K562 (cell line): ENCODE measurements at places on chromosomes 7 and 10.

DNA sequence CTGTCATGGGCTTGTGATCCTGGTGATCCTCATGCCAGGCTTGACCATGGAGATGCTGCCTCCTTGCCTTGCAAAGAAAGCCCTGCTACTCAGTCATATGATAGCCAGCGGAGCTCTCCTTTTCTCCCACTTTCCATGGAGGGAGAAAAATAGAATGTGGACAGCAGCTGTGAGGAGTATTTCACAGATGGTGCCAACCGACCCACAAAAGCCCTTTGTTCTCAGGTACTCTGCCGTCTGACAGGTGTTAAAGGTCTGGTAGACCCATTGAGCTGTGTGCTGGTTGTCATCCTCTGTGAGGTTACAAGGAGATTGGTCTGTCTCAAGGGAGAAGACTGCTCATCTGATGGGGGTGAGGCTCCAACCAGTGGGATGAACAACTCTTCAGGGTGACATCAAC lies 29.5 kb upstream of the COBL start:
- no peak for DNase-seq

GRCh38 chr7:114026486-114027089 lies 107.8 kb upstream of the PPP1R3A start:
- peak; percentile 60 for DNase-seq

DNA sequence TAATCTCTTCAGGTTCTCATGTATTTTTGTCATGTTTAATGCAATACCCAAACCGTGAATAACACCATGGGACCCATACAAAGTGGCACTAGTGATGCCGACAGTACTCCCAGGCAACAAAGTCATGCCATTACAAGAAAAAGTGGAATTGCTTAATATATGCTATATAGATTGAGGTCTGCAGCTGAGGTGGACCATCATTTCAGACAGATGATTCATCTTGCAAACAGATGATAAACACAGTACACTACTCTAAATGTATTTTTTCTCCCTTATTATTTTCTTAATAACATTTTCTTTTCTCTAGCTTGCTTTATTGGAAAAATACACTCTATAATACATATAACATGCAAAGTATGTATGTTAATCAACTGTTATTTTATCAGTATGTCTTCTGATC lies 14.6 kb upstream of the PCDH15 start:
- no peak for DNase-seq

GRCh38 chr10:48887982-48888381 lies 51.7 kb downstream of the LRRC18 start:
- DNase-seq, result no peak

DNA sequence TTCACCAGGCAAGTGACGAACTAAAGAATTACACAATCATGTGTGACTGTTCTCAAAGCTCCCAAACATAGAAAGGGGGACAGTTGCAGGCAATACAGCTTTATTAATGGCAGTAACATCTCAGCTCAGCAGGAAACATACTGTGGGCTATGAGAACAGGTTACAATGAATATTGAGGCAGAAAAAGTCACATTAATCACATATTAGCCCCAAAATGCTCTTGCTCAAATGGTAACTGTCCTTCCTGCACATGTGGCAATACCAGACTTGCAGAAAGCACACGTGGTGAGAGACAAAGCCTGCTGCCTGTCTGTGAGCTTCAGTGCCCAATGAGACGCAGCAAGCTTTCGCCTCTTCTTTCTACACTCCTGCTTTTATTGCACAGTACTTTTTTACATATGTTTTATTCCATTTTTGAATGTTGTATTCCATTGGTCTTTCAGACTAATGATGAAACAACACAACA lies 104.9 kb upstream of the ACBD5 start:
- DNase-seq, result no peak

GRCh38 chr7:103989200-103989784 lies at the start of gene RELN:
Gene RELN, minus strand, starts transcription at chr7:103989658. Its CDS starts 302 bp downstream, at chr7:103989356.
- peak; percentile 94 for DNase-seq

- no peak for DNase-seq
These were observed 68.6 kb downstream of the JAZF1 start for GRCh38 chr7:28112012-28112411.

GRCh38 chr10:73875139-73875475 lies 752 bp upstream of the CAMK2G start:
- DNase-seq, result no peak

DNA sequence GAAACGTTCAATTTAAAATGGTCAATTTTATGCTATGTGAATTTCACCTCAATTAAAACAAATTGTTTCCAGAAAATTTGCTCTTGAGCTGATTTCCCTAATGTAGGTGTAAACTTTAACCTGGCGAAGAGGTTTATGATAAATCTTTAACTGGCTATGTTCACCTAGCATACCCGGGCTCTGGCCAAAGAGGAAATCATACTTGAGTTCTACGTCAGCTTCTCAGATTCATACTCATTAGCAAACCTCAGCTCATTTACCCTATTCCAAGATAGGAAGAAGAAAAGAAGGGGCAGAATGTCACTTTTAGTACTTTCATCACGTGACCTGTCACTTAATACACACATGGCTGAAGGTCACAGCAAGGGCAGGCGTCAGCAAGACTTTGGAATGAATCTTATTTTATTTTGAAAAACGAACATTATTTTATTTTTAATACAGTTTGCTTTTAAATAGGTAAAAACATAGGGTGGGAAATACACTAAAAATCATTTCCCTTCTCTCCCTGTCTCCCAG lies 97.0 kb downstream of the ABLIM1 start:
- no peak for DNase-seq

DNA sequence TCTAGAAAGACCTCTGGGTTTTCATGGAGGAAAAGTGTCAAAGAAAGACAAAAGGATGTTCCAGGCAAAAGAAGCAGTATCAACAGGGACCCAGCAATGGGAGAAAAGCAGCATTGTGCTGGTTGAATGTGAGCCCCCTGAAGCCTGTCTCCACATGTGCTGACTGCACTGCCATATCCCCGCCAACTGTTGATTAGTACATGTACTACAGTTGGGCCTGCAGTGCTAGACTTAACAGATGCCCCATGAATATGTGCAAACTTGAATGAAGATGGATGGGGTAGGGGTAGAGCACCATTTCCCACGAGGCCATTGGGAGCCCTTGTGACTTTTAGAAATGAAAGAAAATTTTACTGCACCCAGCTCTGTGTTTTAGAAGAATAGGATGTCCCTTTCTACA lies 15.6 kb upstream of the WDR11 start:
- DNase-seq, result no peak

GRCh38 chr10:58456179-58456578 lies 56.5 kb upstream of the BICC1 start:
- no peak for DNase-seq

- DNase-seq, result peak; percentile 20
These were observed 83.3 kb upstream of the DNAJC1 start for GRCh38 chr10:22086730-22087401.

DNA sequence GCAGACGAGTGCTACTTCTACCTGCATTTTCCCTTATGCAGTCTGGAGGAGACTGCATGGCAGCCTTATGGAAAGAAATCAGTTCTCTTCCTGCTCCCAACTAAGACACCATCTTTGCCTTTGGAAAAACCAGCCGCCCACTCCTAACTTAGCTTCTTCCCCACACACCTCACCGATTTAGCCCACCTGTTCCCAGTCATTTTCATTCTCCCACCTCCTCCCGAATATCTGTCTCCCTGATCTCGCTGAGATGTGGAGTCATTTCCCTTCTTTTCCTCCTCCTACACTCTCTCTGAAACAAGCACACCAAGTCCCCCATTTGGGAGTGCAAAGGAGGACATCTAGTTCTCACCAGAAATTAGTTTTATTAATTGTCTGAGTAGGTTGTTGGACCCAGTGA lies 35.2 kb upstream of the JCAD start:
- no peak for DNase-seq

GRCh38 chr10:100775386-100775785 lies 30.0 kb downstream of the PAX2 start:
- DNase-seq, result no peak

DNA sequence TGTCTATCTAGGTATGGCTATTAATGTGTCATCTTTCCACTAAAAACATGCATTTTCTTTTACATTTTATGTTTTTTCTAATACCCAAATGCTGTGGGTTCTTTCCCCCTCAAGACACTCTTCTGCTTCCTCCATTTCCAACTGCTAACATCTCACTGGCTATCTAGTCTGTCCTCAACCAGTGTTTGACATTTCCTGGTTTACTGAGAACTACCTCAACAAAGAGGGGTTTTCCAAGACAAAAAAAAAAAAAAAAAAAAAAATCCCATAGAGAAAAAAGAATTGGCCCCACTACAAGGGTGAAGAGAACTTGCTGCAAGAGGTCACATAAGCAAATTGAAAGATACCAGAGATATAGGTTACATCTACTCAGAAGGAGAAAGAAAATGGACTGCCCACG lies 359.7 kb downstream of the CRPPA start:
- DNase-seq, result no peak

DNA sequence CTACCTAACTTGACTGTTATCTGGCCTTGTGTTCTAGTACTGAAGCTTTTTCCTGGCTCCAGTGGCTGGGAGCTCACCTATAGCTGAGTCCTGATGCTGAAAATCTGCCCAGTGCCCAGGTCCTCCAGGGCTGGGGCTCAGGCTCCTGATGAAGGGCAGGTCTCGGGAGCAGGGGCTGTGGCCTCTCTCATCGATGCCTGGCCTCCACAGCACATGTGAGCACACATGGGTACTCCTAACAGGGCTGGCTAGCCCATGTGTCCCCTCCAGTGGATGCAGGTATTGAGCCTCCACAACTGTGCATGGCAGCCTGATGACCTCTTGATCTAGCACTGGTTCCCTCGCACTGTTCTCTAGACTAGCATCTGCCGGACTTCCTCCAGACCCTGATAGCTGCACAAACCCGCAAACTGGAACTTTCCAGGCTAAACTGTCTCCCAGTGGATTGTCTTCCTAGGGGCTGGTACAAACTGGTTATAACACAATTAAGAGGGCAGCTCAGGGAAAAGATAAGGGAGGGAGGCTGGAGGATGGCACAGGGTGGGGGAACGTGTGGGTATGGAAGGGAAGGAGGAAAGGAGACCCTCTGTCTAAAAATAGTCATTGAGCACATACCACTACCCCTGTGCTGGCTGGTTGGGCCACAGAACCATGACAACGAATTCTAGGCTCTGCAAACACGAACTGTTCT lies 35.1 kb downstream of the PLAC9 start:
- DNase-seq, result no peak

- peak; percentile 90 for DNase-seq
These were observed at the start of gene UPP1 for GRCh38 chr7:48089046-48090003. Gene UPP1, plus strand, starts transcription at chr7:48089265. Its CDS starts 5,519 bp downstream, at chr7:48094784.

DNA sequence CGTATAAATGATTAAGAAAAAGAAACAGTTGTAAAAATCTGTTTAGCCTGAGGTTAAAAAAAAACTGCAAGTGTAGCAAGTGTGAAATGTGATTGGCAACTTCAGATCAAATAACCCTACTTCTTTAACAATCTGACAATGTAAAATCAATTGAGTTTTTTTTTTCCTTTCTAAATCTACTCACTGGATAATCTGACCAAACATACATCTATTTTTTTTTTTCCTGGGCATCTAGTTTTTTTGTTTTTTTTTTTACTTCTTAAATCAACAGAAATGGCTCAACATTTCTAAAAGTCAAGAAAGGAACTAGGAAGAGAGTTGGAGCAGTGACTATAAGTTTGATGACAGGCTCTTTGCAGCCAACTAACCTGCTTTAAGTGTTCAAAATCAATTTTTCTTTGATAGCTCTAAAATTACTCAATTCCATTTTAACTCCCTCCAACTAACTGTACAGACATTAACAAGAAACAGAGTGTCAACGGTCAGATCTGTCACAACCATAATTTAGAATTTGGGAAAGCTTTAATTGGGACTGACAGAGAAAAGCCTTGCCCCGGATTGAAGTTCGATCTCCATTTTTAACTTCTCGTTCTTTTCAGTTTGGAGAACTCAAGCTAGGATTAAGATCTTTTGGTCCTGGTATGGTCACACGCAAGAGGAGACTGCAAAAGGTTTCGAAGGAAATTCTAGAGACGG lies 1.2 kb downstream of the ARL3 start:
- no peak for DNase-seq

GRCh38 chr10:25547382-25547781 lies 372.6 kb downstream of the GPR158 start:
- DNase-seq, result no peak
